Caco-2 (cell line): ENCODE measurements at places on chromosomes 6 and 20. TPM values are rescaled to one million over a fixed set of nuclear protein-coding genes. Genes with fewer than 3 reads are reported as not detected.

DNA sequence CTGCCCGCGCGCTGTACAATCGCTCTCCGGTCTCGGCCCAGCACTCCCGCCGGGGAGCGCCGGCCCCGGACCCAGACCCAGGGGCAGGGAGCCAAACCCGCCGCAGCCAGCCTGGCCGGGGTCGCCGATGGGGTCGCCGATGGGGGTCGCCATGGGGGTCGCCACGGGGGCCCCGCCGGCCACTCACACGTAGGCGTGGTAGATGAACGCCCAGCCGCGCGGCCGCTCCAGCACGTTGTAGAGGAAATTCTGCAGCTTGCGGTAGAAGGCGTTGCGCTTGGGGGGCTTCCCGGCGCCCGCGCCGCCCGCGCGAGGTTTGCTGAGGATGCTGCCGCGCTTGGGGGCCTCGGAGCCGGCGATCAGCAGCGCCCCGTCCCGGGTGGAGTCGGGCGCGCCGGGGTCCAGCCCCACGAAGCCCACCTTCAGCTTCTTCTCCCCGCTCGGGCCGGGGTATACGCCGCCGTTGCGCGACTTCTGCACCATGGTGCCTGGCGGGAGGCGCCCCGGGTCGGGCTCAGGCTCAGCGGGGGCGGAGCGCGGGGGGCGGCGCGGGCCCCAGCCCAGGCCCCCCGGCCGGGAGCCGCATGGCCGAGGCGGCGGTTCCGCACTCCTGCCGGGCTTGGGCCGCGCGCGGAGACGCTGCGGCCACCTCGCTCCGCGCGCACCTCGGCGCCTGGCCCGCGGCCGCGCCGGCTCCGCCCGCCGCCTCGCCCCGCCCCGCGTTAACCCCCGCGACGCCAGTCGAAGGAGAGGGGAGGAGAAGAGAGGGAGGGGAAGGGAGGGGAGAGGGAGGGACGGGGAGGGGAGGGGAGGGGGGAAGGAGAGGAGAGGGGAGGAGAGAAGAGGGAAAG lies at the start of gene KCNQ2:
KCNQ2 (minus strand) TSS at position 675 of the 851 bp plus-strand sequence; CDS start at position 483, 192 bp downstream.
- H3K4me3 ChIP-seq: peak within 1 kb of the TSS; percentile 14
- H3K36me3 ChIP-seq: no peaks in the 10 kb centered on the region
- H3K27me3 ChIP-seq: peaks cover 2% of the 10 kb centered on the region

DNA sequence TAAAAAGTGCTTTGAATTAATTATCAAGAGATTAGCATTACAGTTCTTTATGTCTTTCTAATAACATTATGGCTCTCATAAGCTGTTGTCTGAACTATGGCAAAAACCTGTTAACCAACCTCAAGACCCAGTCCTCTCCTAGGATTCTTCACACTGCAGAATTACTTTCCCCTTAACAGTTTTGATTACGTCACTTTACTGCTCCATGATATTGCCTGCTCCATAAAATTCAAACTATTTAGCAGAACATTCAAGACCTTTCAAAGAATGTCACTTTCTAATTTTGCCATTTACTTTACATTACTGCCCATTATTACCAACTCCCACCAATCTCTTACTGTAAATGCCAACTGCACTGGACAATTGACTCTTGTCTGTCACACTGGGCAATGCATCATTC lies 843.5 kb downstream of the PHF3 start:
- H3K4me3 ChIP-seq: no peak overlapping the region
- H3K27me3 ChIP-seq: no peaks in the 10 kb centered on the region
- H3K36me3 ChIP-seq: no peaks in the 10 kb centered on the region
- H3K4me1 ChIP-seq: no peaks in the 10 kb centered on the region
- no peak for DNase-seq
- no peak overlapping the region for H3K27ac ChIP-seq

DNA sequence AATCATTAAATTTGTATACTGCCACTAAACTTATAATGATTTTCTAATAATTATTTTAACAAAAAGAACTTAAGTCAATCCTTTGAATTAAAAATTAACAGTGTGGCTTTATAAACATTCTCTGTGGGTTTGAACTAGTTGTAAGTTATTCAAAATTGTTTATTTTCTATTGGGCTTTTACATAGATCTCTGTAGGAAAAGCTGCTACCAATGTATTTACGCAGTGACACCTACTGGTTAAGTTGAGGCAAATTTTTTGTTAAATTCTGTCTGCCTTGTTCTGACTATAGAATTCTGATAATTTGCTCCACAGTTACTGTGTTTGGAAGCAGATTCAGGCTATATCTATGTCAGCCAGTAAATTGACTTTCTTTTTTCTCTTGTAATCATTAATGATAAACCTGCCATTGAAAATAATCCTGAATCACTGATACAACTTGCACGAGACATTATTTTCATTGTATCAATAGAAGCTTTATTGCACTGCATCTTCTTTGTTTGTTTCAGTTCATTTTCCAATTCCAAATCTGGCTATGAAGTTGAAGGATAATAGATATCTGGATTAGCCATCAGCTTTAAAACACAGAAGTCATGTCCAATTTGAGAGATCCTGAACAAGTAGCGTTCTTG lies 66.0 kb upstream of the UTRN start:
- H3K36me3 ChIP-seq: no peaks in the 10 kb centered on the region
- peaks cover 7% of the 10 kb centered on the region for H3K4me1 ChIP-seq
- H3K27me3 ChIP-seq: no peaks in the 10 kb centered on the region
- no peak overlapping the region for H3K27ac ChIP-seq
- no peak for DNase-seq
- H3K4me3 ChIP-seq: no peak overlapping the region

DNA sequence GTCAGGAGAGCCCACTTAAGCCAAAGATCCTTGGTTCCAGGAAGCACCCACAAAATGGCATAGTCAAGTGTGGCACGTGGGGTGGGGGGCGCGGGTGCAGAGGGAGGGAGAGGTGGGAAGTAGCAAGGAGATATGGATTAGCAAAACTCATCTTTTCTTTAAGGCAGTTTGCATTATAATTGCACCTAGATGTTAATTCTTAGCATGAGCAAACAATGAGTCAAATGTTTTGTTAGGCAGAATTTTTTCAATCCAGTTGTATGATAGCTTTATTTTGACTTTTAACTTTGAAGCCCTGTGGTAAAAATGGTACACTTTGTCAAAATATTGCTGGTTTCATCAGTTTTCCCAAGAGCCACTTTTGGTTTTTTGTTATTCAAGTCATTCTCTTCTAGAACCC lies 15.0 kb downstream of the SCAND1 start:
- H3K36me3 ChIP-seq: peaks cover 8% of the 10 kb centered on the region
- H3K27ac ChIP-seq: no peak overlapping the region
- no peak overlapping the region for H3K4me3 ChIP-seq
- H3K4me1 ChIP-seq: no peaks in the 10 kb centered on the region
- no peak for DNase-seq
- H3K27me3 ChIP-seq: no peaks in the 10 kb centered on the region

- no peak overlapping the region for H3K4me3 ChIP-seq
- H3K27me3 ChIP-seq: no peaks in the 10 kb centered on the region
- peak; percentile 27 for DNase-seq
- no peak overlapping the region for H3K27ac ChIP-seq
- H3K4me1 ChIP-seq: no peaks in the 10 kb centered on the region
Observed at GRCh38 chr20:46573788-46574584, 23.5 kb upstream of the OCSTAMP start.

- H3K4me1 ChIP-seq: no peaks in the 10 kb centered on the region
- no peak overlapping the region for H3K27ac ChIP-seq
- no peaks in the 10 kb centered on the region for H3K36me3 ChIP-seq
- H3K4me3 ChIP-seq: no peak overlapping the region
- H3K27me3 ChIP-seq: no peaks in the 10 kb centered on the region
- no peak for DNase-seq
Observed at GRCh38 chr6:90765895-90766294, 179.0 kb upstream of the MAP3K7 start.

GRCh38 chr6:64252256-64252655 lies 616.7 kb downstream of the PHF3 start:
- H3K4me1 ChIP-seq: peaks cover 37% of the 10 kb centered on the region
- peak overlapping the region; percentile 0 for H3K27ac ChIP-seq
- no peak for DNase-seq

DNA sequence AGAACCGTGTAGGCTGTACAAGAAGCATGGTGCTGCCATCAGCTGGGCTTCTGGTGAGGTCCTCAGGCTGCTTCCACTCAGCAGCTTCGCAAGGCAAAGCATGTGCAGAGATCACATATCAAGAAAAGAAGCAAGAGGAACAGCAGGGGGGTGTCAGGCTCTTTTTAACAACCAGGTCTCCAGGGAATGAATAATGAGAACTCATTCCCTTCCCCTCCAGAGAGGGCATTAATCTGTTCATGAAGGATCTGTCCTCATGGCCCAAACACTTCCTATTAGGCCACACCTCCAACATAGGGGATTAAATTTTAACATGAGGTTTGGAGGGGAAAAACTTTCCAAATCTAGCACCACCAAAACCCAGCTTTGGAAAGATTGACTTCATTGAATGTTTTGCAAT lies 20.0 kb downstream of the GINM1 start:
- no peaks in the 10 kb centered on the region; the same call in 1 of the 2 replicates for H3K36me3 ChIP-seq
- no peak overlapping the region for H3K27ac ChIP-seq
- no peak overlapping the region for H3K4me3 ChIP-seq
- no peaks in the 10 kb centered on the region for H3K4me1 ChIP-seq
- no peak for DNase-seq

- no peak overlapping the region for H3K4me3 ChIP-seq
- no peaks in the 10 kb centered on the region for H3K27me3 ChIP-seq
- no peaks in the 10 kb centered on the region for H3K36me3 ChIP-seq
- peak overlapping the region; percentile 29 for H3K27ac ChIP-seq
- no peak for DNase-seq
Observed at GRCh38 chr6:147510929-147511590, 2.6 kb downstream of the SAMD5 start.

- no peak overlapping the region for H3K4me3 ChIP-seq
- H3K27me3 ChIP-seq: no peaks in the 10 kb centered on the region
- no peaks in the 10 kb centered on the region for H3K4me1 ChIP-seq
- DNase-seq: no peak
- H3K27ac ChIP-seq: no peak overlapping the region
- no peaks in the 10 kb centered on the region for H3K36me3 ChIP-seq
Observed at GRCh38 chr6:162960679-162961457, 233.1 kb downstream of the PACRG start.

- H3K36me3 ChIP-seq: no peaks in the 10 kb centered on the region
- H3K4me3 ChIP-seq: no peak overlapping the region
Observed at GRCh38 chr6:3596766-3597165, 139.9 kb upstream of the SLC22A23 start.

DNA sequence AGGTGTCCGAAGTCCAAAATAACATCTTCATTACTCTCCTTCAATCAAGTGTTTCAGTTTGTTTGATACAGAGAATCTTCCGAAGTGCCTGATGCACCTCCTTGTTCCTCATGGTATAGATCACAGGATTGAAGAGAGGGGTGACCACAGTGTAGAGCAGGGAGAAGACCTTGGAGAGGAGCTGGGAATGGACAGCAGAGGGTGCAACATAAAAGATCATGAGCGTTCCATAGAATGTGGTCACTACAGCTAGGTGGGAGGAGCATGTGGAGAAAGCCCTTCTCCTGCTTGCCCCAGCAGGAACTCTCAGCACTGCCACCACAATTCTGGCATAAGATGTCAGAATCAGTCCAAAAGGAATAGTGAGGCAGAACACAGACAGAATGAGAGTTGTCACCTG lies 11.9 kb downstream of the OR12D1 start:
- no peak overlapping the region for H3K27ac ChIP-seq
- H3K4me1 ChIP-seq: no peaks in the 10 kb centered on the region
- H3K4me3 ChIP-seq: no peak overlapping the region
- H3K27me3 ChIP-seq: no peaks in the 10 kb centered on the region
- DNase-seq: peak; percentile 11

GRCh38 chr6:6751619-6752023 lies 163.1 kb downstream of the LY86 start:
- H3K27ac ChIP-seq: no peak overlapping the region
- DNase-seq: no peak
- H3K36me3 ChIP-seq: no peaks in the 10 kb centered on the region
- peaks cover 15% of the 10 kb centered on the region for H3K4me1 ChIP-seq

- no peaks in the 10 kb centered on the region for H3K36me3 ChIP-seq
- peaks cover 27% of the 10 kb centered on the region for H3K4me1 ChIP-seq
- H3K4me3 ChIP-seq: no peak overlapping the region
- no peak for DNase-seq
Observed at GRCh38 chr6:7062451-7063162, 45.2 kb upstream of the RREB1 start.

DNA sequence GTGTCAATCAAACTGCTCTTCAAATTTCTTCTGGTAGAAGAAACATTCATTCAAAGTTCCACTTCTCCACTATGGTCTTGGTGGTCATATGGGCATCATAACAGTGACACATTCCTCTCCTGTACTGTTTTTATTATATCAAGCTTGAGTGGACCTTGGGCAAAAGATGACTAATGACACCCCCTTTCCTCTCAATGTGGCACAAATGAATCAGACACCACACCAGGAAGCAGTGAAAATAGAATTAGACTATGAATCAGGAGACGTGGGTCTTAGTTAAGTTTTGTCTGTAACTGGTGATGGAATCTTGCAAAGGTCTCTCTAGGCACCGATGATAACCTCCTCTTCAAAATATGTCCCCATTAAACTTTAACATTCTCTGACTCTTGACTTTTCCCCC lies 9.0 kb upstream of the NRSN1 start:
- DNase-seq: no peak
- no peaks in the 10 kb centered on the region for H3K36me3 ChIP-seq
- H3K27ac ChIP-seq: no peak overlapping the region
- no peak overlapping the region for H3K4me3 ChIP-seq
- no peaks in the 10 kb centered on the region for H3K27me3 ChIP-seq

DNA sequence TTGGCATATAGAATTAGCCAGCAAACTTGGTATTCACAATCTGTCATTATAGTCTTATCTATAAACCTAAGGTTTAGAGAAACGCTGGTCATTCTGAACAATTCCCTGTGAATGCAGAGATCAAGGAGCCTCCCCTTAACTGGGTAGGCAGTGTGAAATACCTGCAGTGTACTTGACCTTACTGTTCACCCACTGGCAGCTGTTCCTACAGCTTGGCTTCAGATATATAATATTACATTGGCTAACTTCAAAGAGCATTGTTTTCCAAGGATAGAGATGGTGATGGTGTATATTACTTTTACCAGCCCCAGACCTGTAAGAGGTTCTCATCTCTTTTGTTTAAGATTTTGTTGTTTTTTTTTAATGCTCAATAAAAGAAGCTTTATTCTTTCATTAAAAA lies 168.3 kb downstream of the ESR1 start:
- DNase-seq: no peak
- no peak overlapping the region for H3K4me3 ChIP-seq
- no peak overlapping the region for H3K27ac ChIP-seq
- H3K4me1 ChIP-seq: no peaks in the 10 kb centered on the region
- H3K36me3 ChIP-seq: no peaks in the 10 kb centered on the region

GRCh38 chr20:40317156-40317790 lies 371.8 kb downstream of the MAFB start:
- DNase-seq: no peak
- H3K36me3 ChIP-seq: no peaks in the 10 kb centered on the region
- H3K4me1 ChIP-seq: 0 out of 2 replicates have a peak, but pooled peaks cover 6% of the 10 kb centered on the region
- H3K27me3 ChIP-seq: no peaks in the 10 kb centered on the region
- no peak overlapping the region for H3K4me3 ChIP-seq

GRCh38 chr6:125099211-125100073 lies 54.1 kb upstream of the TPD52L1 start:
- peak overlapping the region; percentile 37 for H3K4me3 ChIP-seq
- peaks cover 15% of the 10 kb centered on the region for H3K4me1 ChIP-seq
- no peak overlapping the region for H3K27ac ChIP-seq
- no peaks in the 10 kb centered on the region for H3K36me3 ChIP-seq
- no peaks in the 10 kb centered on the region for H3K27me3 ChIP-seq

The MAP3K5 gene
- total RNA-seq: 2.1 and 2.3 TPM in 2 replicates

The SRSF3 gene
- 422 and 425 TPM in 2 replicates for total RNA-seq

The RFX6 gene
- total RNA-seq: 1.3 and 1.5 TPM in 2 replicates

The ESR1 gene
- total RNA-seq: not detected in 2 replicates

The CALHM6 gene
- not detected in 2 replicates for total RNA-seq

The MUCL3 gene
- total RNA-seq: 0.16 TPM in 1 of 2 replicates, not detected in the other

The GGTLC1 gene
- 0.68 and 1.3 TPM in 2 replicates for total RNA-seq

The PRSS16 gene
- total RNA-seq: 16.4 and 16.5 TPM in 2 replicates

The ERVFRD-1 gene
- 0.29 and 0.58 TPM in 2 replicates for total RNA-seq
